NCI-H2171 treated with DMSO at 0.1 percent for 48 hours (cell line): ENCODE measurements at places on chromosomes 6 and 20.

DNA sequence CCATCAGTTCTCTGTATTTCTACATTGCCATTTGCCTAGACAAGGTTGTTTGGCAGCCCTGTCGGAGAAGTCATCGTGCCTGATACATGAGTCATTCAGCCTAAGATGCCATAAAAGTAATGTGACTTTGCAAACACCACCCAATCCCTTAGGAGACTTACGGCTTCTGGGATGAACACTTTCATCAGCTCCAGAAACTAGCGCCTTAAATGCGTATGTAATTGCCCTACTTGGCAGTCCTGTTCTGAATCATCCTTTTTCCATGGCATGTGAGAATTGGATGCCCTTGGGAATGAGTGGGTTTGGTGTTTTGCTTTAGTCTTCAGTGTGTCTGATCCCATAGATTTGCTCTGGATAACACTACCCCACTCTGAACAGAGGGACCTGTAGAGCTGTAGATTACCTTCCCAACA is 158.5 kb downstream of the SASH1 start:
- DNase-seq: no peak

- DNase-seq: no peak
These were observed 7.7 kb downstream of the MAS1 start for GRCh38 chr6:159898519-159898918.

DNA sequence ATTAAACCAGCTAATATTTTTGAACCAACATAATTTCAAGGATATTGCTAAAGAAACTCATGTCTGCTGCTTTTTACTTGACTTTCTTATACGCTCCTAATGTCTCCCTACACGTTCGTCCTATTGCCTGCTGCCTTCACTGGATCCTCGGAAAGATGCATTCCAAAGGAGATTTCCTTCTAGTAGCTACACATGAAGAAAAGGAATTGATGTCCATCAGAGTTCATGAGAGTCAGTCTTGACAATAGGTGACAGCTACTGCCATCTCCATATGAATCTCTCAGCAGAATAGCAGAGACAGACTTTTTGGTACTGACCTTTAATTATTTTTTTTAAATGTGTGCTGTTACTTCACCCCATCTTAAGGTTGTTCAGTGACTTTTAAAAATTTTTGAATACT is 24.2 kb upstream of the COL9A1 start:
- DNase-seq: no peak

GRCh38 chr6:29632789-29633533 is at the start of gene GABBR1:
Gene GABBR1, minus strand, starts transcription at chr6:29633183. Its CDS starts 798 bp downstream, at chr6:29632385.
- peak; percentile 88 for DNase-seq
